Retina (tissue), 1 donor: ENCODE measurements at places on chromosomes 7 and 10.
A peak's percentile ranks its signal among the peaks of the same experiment; 100 is the strongest.

DNA sequence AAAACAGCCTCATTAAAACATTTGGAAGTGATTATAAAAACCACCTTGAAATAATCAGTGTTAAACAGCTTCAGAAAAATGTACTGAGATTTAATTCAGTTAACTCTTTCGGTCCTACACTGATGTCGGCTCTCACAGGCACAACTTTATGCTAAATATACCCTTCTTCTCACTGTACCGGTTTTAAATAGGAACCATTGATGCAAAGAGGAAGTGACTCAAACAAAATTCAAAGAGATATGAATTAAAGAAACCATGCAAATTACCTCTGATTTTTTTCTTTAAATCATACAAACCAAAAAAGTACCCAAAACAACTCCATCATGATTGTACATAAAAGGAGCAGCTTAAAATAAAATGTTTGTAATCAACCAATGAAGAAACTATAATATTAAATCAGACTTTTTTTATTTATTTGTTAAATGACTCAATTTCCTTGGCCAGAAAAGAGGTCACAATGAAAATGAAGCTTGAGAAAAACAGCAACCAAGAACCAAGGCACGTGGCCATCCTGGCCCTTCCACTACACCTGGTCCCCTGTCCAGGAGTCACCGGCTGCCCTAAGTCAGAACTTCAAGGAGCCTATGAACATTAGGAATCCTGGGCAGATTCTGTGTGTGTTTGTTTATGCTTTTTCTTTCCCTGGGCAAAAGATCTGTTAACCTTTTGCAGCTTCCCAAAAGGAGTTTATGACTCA lies 73.0 kb upstream of the CABCOCO1 start:
- no peak for DNase-seq

GRCh38 chr7:72307566-72307965 lies 104.6 kb downstream of the CALN1 start:
- peak; percentile 16 for DNase-seq

- peak; percentile 68 for DNase-seq
Observed at GRCh38 chr10:7432884-7433726, 22.3 kb upstream of the SFMBT2 start.

DNA sequence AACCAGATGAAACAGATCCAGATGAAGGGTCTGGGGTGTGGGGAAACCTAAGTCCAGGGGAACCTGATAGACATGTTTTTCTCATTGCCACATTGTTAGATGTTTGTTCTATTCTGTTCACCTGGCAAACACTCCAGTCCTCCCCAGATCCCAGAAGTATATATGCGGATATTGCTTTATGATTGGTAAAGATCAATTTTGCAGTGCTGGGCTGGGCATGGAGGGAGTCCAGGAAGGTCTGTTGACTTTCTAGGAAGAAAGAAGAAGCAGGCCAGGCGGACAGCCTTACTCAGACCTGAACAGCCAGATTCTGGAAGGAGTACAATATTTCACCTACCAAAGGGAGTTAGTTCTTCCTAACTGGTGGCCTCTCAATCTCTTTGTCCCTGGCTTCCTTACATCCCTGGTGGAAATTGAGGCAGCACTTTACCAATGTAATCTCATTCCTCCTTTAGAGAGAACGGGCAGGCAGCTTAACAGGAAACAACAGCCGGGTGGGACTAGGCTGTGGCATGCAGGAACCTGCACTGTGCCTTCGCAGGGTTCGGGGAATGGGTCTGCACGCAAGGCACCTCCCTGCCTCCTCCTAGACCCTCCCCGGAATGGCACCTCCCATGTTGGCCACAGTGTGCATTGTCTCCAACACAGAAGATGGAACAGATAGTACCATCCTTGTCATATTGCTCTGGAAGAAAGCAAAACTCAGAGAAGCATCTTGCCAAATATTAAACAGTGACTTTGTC lies 930 bp downstream of the GIMAP6 start:
- DNase-seq = no peak

DNA sequence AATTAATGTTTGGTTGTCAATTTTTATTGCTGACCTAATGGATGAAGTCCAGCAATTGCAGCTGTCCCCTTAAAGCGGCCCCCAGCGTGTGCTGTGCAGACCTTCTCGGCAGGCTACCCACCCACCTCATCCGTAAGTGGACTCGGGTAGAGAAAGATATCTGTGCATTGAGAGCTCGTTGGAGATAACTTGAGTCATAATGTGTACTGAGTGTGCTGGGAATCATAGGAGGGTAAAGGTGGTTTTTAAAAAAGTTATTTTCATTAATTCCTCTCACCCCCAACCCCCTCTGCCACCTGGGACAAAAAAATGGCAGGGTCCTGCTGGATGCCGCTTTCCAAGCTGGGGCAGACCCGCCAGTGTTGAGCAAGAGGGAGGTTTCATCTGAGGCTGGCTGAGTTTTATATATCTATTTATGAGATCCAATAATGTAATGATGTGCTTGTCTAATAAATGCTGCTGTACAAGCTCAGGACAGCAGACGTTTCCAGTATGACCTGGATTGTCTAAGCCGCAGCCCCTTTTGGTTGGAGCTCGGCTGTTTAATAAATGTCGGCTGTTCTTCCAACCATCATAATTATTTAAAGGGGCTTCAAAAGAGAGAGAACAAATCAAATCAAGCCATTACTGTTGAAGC lies 119.1 kb downstream of the NKX6-2 start:
- no peak for DNase-seq

GRCh38 chr10:67088036-67088435 lies 162.2 kb downstream of the LRRTM3 start:
- no peak for DNase-seq
